CD8-positive, alpha-beta T cell (primary cell): ENCODE measurements at places on chromosomes 1 and 21.

- no peak for DNase-seq
Observed at GRCh38 chr1:82143108-82143833, 342.5 kb downstream of the ADGRL2 start.

GRCh38 chr1:10074059-10074851 lies 41.5 kb downstream of the UBE4B start:
- DNase-seq: peak; percentile 23

DNA sequence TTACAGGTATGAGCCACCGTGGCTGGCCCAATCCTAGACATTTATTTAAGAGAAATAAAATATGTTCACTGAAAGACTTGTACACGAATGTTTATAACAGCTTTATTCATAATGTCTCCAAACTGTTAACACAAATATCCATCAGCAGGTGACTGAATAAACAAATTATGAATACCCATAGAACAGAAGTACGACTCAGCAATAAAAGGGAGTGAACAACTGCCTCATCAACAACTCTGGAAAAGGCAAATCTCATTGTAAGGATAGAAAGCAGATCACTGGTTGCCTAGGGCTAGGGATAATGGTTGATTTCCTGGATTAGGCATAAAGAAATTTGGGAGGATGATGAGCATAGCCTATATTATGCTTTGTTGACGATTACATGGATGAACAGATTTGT lies 41.7 kb downstream of the GABPA start:
- no peak for DNase-seq

DNA sequence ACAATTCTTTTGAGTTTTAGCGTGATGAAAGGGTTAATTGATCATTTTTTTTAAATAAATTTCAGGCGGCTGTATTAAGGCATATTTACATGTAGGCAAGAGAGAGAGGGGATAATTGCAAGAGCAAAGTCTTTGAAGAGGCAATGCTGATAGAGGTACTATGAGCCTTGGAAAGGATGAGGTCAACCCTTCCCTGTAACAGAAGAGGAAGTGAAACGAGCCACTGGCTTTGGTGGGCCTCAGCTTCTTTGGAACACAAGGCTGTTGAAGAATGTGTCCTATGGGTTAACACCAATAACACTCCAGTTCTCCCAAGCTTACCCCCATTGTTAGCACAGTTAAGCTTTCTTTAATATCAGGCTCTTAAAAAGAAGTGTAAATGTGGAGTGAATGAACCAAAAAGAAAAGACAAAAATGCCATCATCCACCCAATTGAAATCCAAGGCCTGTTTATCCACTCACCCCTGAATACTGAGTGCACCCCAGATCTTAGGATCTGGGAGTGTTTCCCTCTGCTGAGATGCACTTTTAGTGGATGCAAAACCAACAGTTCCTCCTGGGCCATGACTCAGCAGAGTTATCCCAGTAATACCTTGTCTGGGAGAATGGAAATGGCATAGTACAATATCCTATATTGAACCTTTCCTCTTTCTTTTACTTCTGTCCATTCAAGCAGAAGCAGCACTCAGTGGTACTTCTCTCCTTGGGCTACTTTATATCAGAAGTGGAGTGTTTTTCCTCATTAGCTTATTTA lies 216.4 kb downstream of the SLC44A5 start:
- DNase-seq: no peak

DNA sequence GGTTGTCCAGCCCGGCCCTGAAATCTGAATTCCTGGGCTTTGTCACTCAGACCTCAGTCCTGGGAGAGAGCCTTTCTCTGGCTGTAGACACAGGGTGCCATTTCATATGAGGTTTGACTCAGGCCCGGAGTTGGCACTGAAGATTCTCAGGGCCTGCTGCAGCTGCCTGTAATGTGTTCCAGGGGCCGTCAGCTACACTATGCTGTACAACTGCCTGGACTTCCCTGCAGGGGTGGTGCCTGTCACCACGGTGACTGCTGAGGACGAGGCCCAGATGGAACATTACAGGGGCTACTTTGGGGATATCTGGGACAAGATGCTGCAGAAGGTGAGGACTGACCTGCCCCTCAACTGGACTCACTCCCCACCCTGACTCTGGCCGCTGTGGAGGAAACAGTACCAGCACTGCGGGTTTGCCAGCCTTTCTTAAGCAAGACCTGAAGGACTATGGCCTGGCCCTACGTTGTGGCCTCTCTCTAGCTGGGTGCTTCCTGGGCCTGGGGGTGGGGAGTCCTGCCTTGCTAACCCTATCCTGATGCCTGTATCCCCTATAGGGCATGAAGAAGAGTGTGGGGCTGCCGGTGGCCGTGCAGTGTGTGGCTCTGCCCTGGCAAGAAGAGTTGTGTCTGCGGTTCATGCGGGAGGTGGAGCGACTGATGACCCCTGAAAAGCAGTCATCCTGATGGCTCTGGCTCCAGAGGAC lies 18.9 kb downstream of the FAAH start:
- DNase-seq: no peak

DNA sequence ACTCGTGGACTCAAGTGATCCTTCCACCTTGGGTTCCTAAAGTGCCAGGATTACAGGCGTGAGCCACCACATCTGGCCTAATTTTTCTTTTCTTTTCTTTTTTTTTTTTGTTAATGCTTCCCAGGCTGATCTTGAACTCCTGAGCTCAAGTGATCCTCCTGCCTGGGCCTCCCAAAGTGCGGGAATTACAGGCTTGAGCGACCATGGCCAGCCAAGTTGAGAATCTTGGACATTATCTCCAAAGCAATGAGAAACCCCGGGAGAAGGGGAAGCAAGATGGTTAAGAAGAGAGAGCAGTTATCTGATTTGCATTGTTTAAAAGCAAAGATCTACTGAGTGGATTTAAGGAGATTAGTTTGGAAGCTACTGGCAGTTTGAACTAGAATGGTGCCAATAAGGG lies 9.1 kb downstream of the HIPK1 start:
- DNase-seq: no peak

GRCh38 chr1:165114022-165114888 lies 242.3 kb downstream of the LMX1A start:
- DNase-seq: no peak

DNA sequence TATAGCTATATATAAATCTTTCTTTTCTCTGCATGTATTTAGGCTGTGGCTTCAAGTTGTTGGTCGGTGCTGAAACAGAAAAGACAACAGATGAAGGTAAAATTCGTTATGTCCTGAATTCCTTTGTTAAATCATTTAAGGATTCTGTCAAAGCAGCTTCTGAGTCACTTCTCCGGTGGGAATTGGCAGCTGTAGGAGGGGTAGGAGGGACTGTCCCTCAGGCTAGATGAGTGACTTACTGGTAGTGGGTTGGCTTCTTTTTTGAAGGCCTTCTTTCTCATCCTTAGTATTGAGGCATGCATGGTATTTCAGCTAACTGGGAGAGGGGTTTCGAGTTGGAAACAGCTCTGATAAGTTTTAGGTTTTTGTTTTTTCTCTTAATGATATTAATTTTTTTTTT lies 22.1 kb upstream of the NEXN start:
- DNase-seq: no peak

DNA sequence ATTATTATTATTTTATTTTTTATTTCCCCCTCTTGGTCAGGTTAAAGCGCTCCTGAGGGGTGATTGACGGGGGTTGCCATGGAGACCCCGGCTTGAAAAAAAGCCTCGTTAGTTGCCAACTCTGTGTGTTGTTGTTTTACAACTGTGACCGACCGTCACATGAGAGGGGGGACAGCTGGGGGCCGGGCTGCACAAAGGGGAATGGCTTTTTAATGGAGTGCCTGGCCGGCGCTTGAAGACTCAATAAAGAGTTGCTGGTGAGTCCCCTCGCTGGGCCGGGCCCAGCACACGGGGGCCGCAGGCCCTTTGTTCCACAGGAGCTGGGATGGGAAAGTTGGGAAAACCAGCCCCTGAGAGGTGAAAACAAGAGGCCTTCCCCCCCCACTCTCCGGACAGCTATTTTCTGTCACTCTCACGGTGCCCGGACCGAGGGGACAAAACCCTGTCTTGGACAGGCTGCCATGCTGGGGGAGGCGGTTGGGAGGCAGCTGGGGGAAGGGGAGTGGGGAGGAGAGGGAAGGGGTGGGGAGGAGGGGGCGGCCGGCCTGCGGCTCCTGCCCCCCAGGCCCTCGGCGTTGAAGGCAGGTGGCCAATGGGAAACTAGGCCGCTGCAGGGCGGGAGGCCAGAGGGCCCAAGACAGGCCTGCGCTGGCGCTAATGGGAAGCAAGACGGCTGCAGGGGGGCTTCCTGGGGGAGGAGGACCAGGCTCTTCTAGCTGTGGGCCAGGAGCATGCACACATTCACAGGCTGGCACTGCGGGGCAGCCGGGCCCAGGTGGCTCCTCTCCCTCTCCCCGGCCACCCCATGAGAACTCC lies 67.6 kb downstream of the CASZ1 start:
- no peak for DNase-seq

DNA sequence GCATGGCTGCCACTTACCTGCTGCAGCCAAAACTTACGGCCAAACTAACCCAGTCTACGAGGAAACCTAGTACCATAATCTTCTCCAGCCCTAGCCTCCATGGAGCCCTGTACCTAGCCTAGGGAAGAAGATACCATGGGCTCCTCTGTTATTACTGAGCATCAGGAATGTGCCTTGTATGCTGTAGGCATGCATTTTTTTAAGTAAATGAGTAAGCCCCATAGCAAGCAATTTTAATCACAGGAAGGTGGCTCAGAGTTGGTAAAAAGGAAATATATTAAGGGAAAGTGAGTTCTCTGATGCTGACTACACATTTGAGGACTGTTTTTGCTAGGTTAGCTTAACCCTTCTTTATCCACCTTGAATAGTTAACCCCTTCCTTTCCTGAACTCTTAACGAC lies 21.2 kb downstream of the NFASC start:
- no peak for DNase-seq

DNA sequence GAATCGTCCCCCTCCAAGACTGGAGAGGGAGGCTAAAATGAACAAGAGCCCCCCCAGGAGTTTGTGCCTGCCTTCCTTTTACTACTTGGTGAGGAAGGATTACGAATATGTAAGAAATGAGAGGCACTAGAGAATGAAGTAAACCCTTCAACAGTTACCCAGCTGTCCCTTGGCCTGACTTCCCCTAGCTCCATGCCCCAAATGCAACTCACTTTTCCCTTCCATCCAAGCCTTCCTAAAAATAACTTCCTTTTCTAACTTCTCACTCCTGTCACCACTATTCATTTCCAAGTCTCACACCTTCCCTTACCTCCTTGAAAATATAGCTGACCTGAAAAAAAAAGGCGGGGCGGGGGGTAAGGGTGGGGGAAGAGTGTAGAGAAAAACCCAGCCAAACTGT lies 96.6 kb upstream of the HNRNPU start:
- DNase-seq: no peak

GRCh38 chr1:198287916-198288315 lies 131.1 kb downstream of the NEK7 start:
- DNase-seq: no peak

GRCh38 chr1:205321959-205322283 lies 376 bp upstream of the NUAK2 start:
- DNase-seq: no peak

DNA sequence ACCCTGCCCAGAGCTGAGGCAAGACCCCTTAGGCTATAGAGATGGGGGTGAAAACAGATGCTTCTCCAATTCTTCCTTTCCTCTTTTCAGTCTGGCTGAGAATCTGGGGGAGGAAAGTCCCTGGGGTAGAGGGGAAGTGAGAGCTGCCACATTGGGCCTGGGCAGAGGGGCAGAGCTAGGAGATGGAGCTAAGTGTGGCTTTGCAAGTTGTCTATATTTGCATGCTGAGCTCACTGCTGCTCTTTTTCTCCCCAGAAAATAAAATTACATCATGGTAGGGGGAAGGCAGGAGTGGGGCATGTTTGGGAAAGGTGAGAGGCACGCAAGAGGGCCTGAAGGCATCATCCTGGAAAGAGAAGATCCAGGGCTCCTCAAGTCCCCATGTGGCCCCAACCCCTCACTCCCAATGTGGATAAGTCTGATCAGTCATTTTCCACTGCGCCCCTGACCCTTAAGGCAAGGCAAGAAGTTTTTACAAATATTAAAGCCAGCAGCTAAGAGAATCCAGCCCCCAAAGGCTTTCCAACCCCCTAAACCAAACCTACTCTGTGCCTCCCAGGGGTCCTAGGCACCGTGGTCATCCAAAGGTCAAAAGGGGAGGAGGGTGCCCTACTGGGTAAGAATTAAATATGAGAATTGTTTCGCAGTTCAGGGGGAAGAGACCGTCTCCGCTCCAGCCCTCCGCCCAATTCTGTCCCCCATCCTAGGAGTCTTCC lies 500 bp upstream of the PEA15 start:
- no peak for DNase-seq

DNA sequence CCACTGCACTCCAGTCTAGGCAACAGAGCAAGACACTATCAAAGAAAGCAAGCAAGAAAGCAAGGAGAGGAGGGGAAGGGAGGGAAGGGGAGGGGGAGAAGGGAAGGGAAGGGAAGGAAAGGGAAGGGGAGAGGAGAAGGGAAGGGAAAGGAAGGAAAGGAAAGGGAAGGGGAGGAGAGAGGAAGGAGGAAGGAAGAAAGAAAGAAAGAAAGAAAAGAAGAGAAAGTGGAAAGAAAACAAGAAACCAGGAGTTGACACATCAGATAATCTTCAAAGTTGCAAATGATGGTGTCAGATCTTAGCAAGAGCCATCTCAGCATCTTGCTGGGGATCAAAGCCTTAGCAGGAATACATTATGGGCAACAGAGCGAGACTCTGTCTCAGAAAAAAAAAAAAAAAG lies 14.9 kb upstream of the CDA start:
- DNase-seq: no peak

DNA sequence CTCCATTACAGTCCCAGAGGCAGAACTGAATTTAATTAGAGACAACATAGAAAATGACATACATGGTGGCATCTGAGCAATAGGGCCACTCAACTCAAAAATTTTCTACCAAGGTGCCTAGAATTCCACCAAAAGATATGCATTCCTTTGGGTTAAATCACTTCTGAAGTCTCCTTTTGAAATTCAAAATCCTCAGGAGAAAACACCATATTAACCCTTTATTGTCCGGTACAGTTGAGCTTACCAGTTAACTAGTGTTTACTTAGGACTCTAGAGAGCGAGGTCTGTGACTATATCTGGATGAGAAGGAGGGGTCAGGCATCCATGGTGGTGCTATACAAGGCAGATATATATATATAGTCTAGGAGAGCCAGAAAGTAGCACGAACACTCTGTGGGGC lies 355.6 kb upstream of the CAMK1G start:
- DNase-seq: no peak
